AG09319 (cell line): ENCODE measurements at places on chromosomes 4 and X.

- no peak for DNase-seq
Measured at GRCh38 chr4:112199041-112199440, 32.5 kb upstream of the AP1AR start.

DNA sequence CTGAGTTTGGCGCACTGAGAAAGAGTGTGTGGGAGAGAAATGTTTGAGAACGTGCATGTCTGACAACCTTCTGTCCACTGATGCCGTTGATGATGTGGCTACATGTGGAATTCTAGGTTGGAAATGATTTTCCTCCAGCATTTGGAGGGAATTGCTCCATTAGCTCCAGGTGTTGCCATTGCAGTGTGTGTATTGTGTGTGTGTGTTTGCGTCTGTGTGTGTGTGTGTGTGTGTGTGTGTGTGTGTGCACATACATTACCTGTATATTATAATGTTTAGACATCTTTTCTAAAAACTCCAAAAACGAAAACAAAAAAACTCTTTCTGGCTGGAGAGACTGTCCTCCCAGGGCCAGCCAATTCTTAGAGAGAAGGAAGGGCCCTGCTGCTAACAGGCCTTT is 18.2 kb upstream of the MECP2 start:
- DNase-seq: no peak

DNA sequence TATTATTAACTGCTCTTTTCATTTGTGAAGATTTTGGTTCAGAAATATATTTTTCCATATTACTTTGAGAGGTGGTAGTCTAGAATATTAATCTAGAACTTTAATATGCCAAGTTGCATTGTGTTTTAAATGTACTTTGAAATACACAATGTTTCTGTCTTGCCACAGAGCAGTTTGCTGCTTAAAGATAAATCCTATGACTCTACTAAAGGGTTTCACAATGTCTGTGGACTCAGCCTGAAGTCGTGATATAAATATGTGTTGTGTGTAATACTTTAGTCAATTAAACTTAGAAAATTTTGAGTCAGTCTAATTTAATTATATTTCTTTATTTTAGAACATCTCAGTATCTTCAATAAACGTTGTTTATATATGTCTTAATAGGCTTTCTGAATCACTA is 1771.7 kb upstream of the PCDH7 start:
- DNase-seq: no peak

DNA sequence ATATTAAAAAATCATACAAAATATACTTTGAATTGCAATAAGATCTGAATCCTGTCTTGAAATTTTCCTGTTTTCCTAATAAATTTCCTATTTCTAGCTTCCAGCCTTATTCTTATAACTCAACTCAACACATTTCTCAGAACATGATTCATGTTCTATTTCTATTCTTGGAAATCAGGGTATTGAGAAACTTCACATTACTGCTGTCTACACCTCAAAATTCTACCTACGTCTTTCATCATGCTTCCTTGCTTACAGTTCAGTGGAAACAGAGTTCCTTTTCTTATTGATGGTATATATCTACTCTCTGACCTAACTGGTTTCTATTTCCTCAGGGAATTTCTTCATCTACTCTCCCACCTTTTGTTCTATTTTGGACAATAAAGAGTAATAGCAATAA is 2139.0 kb downstream of the ARAP2 start:
- DNase-seq: no peak

DNA sequence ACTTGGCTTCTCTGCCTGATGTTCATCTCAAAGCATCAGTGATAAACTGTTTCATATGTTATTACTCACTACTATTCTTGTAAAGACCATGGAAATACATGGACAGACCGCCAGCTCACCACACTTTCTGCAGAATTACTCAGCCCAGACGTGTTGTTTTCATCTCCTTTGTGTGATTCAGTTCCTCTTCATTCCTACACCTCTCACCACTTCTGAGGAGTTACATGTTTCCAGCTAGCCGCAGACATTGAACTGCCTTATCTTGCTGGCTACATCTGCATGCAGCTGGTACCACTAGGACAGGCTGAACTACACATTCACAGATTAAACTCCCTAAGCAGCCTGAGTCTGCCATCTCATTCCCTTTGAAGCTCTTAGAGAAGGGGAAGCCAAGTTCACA is 443.2 kb upstream of the FGF16 start:
- DNase-seq: no peak

DNA sequence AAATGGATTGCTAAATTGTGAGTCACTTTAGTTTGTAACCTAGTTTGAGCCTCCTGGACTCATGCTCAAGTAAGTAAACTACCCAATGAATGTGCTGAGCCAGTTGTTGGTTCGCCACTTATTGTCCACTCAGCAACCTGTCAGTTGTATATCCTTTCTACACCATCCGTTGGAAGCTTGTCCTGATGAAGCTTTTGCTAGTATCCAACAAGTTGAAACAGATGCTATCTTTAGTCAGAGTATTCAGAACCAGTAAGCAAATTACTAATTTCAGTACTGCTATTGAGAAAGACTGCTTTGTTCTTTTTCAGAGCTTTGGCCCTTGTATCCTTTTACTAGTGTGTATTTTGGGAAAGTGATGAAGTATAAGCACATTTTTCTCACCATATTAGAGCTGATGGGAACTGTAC is 4.3 kb upstream of the NAA15 start:
- DNase-seq: no peak

DNA sequence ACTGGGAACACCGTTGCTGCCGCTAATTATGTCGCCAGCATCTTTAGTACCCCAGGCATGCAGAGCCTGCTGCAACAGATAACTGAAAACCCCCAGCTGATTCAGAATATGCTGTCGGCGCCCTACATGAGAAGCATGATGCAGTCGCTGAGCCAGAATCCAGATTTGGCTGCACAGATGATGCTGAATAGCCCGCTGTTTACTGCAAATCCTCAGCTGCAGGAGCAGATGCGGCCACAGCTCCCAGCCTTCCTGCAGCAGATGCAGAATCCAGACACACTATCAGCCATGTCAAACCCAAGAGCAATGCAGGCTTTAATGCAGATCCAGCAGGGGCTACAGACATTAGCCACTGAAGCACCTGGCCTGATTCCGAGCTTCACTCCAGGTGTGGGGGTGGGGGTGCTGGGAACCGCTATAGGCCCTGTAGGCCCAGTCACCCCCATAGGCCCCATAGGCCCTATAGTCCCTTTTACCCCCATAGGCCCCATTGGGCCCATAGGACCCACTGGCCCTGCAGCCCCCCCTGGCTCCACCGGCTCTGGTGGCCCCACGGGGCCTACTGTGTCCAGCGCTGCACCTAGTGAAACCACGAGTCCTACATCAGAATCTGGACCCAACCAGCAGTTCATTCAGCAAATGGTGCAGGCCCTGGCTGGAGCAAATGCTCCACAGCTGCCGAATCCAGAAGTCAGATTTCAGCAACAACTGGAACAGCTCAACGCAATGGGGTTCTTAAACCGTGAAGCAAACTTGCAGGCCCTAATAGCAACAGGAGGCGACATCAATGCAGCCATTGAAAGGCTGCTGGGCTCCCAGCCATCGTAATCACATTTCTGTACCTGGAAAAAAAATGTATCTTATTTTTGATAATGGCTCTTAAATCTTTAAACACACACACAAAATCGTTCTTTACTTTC is 1.8 kb downstream of the UBQLN2 start:
- DNase-seq: no peak

DNA sequence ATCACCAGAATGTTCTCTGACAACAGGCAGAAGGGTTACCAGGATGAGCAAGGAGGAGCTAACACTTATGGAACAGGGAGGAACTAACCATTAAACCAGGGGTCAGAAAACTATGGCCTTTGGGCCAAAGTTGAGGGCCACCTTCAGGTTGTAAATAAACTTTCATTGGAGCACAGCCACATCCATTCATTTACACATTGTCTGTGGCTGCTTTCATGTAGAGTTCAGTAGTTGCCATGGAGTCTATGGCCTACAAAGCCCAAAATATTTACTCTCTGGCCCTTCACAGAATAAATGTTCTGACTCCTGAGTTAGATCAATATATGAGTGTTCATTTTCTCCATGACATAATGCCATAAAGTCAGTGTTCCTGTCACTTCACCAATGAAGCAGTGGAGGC is 13.2 kb upstream of the HCCS start:
- DNase-seq: no peak

DNA sequence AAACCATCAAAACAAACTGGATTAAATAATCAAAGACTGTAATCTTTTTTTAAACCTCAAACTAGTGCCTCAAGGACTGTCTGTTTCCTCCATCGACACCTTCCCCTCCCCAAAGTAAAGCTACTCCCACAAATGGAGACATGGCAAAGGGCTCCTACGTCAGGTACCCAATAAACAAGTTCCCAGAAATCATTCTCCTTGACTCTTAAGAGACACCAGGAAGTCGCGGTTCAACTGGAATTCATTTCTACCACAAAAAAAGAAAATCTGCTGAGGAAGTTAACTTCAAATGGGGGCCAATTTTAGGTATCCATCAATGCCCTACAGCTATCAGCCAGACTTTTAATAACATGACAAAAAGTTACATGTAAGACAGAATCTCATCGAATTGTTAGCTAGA is 2.5 kb downstream of the RPS4X start:
- no peak for DNase-seq

DNA sequence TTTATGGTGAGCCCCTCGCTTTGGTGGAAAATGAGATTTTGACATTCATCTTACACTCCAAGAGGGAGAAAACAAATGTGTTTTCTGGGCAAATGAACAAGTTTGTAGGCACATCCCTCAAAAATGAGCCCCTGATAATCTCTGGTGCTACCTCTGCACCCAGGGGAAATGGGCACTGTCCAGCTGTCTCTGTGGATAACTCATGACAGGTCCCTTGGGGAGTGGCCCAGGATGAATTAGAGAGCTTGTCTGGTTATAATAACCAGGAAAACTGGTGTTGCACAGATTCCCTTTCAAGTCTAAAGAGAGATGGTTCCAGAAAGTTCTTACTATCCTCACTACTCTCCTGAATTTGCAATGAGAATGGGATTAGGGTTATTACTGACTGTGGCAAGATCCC is 7.5 kb downstream of the RASL11B start:
- DNase-seq: no peak

- DNase-seq: no peak
Measured at GRCh38 chrX:152886716-152887115, 11.2 kb upstream of the ZNF185 start.

- DNase-seq: no peak
Measured at GRCh38 chr4:99715286-99715685, 57.7 kb upstream of the C4orf54 start.

GRCh38 chr4:147605499-147605898 is 11.7 kb upstream of the TMEM184C start:
- DNase-seq: no peak

- no peak for DNase-seq
Measured at GRCh38 chrX:46837558-46838485, 979 bp downstream of the RP2 start.

GRCh38 chr4:182113779-182114178 is 129.4 kb upstream of the TENM3 start:
- no peak for DNase-seq

- peak; percentile 31 for DNase-seq
Measured at GRCh38 chrX:11386001-11386523, 92.8 kb downstream of the AMELX start.

DNA sequence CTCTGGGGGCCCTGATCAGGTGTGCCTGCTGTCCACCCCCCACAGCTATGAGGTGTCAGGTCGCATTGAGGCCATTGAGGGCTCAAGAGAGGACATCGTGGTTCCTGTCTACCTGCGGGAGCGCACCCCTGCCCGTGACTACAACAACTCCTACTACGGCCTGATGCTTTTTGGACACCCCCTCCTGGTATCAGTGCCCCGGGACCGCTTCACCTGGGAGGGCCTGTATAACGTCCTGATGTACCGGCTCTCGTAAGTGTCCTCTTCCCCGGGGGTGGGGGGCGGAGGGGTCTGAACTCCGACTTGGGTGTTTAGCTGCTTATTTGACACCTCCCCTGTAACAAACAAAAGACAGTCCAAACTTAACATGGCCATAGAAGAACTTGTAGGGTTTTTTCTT is 10.5 kb downstream of the USP11 start:
- DNase-seq: no peak

DNA sequence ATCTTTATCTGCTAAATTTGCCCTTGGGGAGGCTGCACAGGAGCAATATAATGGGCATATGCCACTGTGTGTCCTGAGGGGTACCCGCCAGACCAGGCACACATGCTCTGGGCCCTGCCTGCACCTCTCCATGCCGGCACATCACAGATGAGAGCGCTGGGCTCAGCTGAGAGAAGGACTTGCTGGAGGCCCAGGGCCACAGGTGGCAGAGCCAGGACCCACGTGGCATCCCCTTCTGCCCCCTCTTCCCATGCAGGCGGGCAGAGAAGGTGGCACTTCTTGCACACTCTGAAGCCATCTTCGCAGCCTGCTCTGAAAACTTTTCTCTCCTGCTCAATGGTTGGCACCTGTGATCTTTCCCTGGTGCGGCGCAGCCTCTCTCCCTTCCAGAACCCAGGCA is 20.1 kb downstream of the CPZ start:
- DNase-seq: no peak

- DNase-seq: no peak
Measured at GRCh38 chr4:101660607-101661006, 129.9 kb upstream of the BANK1 start.

GRCh38 chrX:13418126-13419097 is 98.6 kb upstream of the ATXN3L start:
- DNase-seq: no peak

GRCh38 chr4:128162434-128162833 is 101.3 kb downstream of the LARP1B start:
- no peak for DNase-seq

- DNase-seq: no peak
Measured at GRCh38 chrX:150902434-150903109, 4.1 kb upstream of the CD99L2 start.

GRCh38 chr4:47913861-47914219 is 543 bp downstream of the NFXL1 start:
- no peak for DNase-seq

DNA sequence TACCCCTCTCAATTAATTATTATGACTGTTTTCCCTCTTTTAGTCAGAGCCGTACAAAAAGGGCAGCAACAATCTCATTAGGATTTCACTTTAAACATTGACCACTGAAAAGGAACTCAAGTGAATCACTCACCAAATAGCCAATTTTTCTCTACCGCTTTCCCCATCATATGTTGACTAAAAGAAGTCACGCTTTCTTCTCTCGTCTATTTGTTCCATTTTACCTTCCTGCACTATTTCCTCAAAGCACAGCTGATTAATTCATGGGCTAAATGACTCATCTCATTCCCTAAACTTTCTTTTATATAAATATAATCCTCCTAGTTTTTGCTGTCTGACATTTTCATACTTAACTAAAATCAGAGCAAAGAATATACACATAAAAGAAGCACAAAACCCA is 8.2 kb downstream of the MID1 start:
- DNase-seq: no peak

DNA sequence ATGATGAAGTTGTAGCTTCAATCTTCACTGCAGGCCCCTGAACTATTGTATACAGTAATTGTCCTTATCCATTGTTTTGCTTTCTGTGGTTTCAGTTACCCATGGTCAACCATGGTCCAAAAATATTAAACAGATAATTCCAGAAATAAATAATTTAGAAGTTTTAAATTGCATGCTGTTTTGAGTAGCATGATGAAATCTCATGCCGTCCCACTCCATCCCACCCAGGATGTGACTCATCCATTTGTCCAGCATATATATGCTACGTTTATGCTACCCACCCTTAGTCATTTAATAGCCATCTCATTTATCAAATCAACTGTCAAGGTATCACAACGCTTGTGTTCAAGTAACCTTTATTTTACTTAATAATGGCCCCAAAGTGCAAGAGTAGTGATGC is 34.5 kb downstream of the IQCM start:
- no peak for DNase-seq

GRCh38 chr4:38802561-38803355 is 1.8 kb downstream of the TLR1 start:
- no peak for DNase-seq

GRCh38 chr4:145827885-145828284 is 110.7 kb downstream of the ZNF827 start:
- DNase-seq: no peak
